SW480 (cell line): ENCODE measurements at places on chromosomes 2 and 18.

DNA sequence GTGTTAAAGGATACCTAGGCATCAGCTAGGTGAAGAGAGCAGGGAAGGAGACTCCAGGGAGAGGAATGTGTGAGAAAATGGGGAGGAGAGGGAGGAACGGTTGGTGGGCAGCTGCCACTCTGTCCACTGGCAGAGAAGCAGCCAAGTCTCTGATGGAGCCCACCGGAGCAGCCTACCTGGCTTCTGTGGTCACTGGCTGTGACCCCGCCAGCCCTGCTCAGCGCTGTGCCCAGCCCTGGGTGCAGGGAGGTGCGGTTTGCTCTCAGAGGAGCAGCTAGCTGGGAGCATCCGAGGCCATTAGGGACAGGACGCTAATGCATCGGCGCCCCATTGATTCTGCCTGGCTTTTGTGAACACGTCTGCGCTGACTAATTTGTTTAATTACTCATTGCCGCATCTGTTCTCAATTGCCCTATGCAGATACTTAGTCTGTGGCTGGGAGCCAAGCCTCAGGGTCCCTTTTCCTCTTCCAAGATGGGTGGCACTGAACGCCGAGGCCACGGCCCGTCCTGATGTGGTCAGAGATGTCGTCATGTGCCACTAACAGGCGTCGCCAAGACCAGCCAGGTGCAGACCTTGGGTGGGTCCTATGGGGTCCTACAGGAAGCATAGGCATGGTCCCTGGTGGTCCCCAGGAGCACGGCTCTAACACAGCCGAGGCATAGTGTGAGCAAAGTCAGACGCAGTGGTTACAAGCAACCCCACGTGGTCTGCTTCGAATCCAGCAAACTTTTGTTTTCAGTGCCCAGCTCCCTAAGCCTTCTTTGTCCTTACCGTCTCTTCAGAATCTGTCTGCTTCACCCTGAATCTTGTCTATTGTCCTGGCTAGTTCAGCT, 82.0 kb downstream of the RRM2 start:
- no peak for DNase-seq

DNA sequence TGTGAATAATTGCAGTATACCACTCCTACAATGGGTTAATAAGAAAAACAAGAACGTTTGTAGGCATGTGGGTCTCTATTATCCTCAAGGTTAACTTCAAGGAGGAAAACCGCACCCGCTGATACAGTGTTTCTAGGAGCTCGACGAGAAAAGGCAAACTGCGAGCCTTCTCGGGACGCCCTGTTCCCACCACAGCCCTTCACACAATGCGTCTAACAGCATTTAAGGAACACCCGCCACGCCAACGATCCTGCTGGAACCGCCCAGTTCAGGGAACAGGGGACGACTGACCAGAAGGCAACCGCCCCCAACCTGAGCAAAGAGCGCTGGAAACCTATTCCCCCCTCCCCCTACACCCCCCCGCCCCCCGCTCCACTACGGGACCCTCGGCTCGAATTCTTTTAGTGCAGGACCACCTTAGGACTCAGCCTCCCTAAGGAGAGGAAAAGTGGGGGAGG, 710 bp upstream of the TMSB10 start:
- DNase-seq, result peak; percentile 82

- DNase-seq, result no peak
These were observed at the start of gene MYL1 for GRCh38 chr2:210315015-210315788. TSS of gene MYL1 (minus strand) at chr2:210315174. CDS start at chr2:210315042, 132 bp downstream.

DNA sequence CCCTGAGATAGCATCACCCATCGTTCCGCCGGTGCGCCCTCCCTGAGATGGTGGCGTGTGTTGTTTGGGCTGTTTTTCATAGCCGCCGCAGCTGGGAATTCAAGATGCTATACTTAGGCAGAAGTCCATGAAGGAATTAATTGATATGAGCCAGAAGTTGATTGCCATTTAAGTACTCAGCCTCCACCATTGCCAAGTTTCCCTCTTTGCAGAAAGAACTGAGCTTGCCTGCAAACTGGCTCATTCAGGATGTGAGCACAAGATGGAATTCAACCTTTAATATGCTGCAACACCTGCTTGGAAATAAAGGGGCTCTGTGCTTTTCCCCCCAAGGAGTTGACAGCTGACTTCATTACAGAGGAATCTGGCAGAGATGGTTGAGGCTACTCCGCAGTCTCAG, 295.5 kb downstream of the ZNF521 start:
- no peak for DNase-seq

DNA sequence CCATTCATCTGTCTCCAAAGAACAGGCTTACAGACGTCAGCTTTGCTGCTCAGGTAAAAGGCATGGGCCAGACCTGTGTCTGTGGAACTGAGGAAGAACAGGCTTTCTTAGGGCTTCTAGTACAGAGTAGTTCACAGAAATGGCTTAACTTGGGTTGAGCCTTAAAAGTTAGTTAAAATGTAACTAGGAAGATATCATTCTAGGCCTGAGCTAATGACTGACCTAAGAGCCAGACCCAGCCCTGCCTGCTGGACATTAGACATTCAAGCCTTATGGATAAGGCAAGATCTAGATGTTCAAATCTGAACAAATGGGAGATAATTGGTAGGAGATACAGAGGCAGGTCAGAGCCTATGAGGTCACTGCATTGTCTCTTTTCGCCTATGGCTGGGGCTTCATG, 73.9 kb upstream of the SLC14A2 start:
- no peak for DNase-seq

GRCh38 chr2:36497570-36498163, 100.3 kb downstream of the FEZ2 start:
- no peak for DNase-seq

DNA sequence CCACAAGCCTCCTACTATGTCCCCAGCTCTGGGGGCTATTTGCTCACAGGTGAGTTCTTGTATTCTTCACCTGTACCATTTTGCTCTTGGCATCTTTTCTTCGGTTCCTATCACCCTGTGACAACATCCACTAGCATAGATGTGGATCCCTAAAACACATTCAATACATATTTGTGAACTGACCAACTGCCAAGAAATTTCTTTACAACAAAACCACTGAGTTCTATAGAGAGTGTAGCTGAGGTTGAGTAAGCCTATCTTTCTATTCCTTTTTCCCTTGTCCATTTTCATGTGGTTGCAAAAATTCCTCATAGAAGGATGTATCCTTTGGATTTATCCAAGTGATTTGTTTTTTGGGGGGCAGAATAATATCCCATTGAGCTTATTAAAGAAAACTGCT, 192.7 kb upstream of the ITGA4 start:
- DNase-seq, result no peak

DNA sequence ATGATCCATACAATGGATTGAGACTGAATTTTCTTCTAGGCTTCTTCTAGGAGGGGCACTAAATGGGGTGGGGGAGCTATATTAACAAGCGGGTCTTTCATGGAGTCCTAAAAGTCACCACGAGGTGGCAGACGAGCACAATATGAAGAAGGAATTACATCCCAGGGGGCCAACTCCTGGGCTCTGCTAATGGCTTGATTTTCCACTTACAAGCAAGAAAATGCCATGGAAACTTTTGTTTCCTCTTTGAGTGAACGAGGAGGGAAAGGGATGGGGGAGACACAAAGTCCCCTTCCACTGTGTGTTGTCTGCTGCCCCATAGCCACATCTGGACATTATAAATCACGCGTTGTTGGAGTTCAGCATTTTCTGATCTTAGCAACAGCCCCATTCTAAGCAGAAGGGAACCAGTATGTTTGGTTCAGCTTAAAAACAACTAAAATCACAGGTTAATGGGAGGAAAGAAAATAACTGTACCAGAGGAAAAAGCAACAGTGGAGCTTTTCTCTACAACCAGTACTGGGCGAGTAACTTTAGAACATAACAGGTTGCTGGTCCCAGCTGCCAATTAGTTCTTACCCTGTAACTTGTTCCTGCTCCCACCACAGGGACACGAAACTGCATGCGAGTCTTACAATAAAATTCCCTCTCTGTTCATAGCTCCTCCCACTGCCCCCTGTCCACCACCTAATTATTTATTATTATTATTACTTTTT, 285.0 kb upstream of the PARD3B start:
- DNase-seq, result peak; percentile 57

GRCh38 chr18:56517196-56517595, 121.2 kb downstream of the TXNL1 start:
- no peak for DNase-seq

DNA sequence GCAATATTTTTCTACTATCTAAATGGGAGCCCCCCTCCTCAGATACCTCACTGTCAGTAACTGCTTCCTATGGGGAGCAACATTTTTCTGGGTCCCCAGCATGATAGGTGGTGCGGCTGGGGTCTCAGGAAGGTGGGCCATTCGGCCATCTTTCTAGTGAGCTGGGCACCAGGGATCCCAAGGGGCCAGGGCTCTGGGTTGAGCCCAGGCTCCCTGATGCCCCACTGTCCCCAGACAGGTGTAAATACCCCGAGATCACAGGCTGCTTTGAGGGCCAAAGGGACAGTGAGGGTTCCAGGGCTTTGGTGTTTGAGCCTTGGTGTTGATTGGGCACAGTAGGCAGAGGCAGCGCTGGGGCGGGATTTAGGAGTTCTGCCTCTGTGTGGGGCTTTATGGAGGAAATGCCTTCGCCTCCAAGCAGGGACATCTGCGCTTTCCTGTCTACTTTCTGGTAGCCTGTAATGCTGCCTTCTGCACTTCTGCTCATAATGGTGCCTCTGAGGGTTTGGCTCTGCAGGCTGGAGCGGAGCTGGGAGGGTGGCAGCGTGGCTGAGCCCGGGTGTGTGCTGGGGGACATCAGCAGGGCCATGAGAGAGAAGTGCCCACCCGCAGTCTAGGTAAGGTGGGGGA, 5.3 kb downstream of the ITM2C start:
- no peak for DNase-seq

DNA sequence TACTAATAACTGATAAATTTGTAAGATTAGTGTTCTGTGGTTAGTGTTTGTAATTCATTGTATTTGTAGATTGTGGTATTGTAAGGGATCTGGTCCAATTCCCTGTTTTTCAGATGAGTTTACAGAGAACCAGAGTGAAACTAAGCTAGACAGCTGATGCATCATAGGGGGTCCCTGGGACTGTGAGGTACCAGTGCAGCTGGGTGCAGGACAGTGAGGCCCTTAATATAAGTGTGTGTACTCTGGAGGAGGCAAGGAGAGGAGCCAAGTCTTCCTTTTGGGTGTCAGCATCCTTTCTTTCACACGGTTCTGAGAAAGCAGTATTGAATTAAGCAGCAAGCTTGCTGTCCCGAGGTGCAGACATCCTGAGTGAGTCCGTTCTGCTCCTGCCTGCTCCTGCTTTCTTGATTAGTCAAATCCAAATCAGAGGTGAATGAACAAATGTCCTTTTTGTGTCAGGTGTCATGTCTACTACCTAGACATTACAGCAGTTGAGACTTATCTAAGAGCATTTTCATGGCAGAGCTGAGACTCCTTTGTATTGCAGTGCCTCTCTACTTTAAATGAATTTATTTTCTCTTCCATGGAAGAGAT, 194.9 kb downstream of the MCFD2 start:
- DNase-seq, result no peak

DNA sequence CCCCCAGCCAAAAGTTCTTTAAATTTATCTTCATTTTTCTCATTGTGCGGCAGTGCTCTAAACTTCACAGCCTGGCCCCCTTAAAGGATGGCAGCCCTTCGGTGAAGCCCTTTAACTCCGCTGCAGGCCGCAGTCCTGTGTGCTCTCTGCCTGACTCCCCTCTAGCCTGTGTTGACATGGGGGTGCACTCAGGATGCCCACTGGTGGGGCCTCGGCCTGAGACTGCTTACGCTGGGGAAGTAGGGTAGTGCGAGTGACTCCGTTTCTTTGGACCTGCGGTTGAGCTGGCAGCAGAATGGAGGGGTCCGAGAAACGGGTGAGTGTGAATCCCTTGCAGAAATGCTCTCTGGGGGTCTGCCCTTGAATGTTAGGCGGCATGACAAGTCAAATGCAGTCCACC, 5.6 kb downstream of the RAB12 start:
- DNase-seq, result no peak

DNA sequence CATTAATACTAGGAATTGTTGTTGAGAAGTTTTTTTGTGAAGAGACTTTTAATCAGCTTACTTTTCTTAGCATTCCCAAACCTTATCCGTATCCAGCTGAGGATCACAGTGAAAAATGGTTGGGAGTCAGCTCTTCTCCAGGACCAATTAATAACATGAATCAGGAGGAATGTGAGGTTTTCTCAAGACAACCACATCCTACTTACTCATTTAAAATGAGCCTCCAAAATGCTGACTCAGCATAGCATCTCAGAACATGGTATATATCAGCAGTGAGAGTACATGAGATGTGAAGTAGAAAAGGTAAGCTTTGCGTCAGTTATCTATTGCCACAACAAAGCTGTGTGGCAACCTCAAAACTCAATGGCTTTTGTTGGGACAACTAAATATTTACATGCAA, 140.3 kb downstream of the NRP2 start:
- no peak for DNase-seq

GRCh38 chr2:50396298-50396631, 635.7 kb downstream of the NRXN1 start:
- no peak for DNase-seq

DNA sequence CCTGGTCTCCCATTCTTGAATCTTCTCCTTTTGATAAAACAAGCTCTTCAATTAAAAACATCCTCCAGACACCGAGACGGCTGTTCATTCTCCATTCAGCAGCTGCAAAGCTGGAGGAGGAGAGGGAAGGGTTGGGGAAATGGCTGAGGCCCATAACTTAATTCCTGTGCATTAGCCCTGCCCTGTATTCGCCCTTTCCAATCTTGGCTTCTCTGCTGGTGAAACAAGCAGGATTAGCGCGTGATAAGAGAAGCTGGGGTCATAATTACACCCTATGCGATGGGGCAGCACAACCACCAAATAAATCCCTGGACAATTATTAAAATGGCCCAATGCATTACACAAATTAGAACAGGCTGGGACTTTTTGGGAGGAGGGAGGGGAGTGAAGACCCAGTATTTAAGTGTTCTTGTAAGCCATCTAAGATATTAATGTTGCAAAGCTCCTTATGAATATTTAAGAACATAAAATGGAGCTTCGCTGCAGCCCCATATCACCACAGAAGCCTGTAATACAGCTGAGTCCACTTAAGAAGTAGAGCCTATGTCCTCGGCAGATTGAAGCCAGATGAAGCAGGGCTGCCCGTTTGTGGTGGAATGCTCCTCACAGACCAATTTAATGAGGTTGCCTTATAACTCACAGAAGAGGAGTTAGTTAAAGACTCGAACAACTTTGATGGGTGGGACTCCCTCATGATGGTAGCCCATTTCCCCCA, 176.6 kb upstream of the SKOR2 start:
- no peak for DNase-seq

DNA sequence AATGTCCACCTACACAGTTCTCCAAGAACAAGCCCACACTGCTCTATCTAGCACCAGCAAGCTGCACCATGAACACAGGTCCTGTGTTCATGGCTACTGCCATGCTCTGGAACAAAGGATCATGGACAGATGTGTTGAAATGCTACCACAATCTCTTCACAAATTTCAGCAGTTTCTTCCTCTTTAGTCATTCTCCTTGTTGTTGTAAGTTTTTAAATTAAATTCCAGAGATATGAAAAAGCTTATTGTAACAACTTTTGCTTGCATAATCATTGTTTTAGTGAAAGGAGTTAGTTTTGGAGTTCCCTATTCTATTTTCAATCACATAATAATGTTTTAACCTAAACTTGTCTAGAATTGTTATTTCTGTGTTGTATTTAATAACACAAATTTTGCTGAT, 17.2 kb upstream of the NAPG start:
- DNase-seq, result no peak
